ENCODE measurements at places on chromosomes 4 and X.
A peak's percentile ranks its signal among the peaks of the same experiment; 100 is the strongest.

DNA sequence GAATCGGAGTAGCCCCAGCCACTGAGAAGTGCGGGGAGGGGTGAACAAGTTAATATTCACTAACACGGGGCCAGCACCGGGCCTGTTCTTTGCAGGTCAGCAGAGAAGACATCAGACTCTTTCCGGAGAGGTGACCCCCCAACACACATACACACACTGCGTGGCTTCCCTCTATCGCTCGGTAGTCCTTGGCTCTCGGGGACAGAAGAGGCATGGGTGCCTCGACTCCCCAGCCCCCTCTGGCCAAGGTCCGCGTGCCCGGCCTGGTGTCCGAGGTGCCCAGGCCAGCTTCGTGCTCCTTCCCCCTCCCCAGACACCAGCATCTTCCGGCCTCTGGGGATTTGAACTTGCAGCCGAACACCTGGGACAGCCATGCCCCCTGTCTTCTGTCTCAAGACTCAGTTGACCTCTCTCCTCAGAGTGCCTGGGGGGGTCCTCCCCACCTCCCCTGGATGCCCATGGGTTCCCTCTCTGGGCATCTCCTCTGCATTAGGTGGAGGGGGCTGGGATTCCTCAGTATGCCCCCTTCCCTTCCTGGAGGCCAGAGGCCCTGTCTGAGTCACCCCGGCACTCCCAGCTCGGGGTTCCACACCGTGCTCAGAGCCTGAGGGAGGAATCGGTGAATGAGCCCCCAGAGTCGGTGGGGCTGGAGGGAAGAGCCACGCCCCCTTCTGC lies 104.5 kb downstream of the SORCS2 start:
- no peak for DNase-seq

DNA sequence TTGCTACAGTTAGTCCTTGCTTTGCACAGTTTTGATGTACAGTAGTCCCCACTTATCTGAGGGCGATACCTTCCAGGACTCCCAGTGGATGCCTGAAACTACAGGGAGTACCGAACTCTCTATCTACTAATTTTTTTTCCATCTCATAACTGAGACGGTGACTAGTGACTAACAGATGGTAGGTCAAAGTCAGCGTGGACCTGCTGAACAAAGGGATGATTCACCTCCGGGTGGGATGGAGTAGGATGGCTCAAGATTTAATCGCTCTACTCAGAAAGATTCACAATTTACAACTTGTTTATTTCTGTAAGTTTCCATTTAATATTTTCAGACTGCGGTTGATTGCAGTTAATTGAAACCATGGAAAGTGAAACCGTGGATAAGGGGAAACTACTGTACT lies 655.8 kb downstream of the ZNF674 start:
- DNase-seq = no peak

- DNase-seq = no peak
Observed at GRCh38 chr4:88018466-88018865, 11.0 kb downstream of the PKD2 start.

DNA sequence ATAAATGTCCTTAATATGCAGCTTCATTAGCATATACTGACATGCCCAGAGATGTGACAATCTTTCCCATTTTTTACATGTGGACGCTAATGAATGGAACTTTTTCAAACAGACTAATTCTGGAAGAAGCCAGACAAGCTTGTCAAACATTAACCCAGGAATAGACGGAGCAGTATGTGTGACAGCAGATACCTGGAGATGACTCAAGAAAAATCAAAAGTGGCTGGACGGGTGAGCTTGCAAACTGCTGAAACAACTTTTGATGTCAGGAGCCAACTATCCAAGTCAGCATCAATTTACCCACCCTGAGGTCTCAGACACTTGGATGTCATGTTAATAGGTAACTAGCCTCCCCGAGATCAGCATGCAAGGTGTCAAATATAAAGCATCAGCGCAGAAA lies 183.0 kb downstream of the PACRGL start:
- DNase-seq = no peak

- DNase-seq = peak; percentile 67
Observed at GRCh38 chr4:76197971-76198410, 15.6 kb downstream of the SCARB2 start.

DNA sequence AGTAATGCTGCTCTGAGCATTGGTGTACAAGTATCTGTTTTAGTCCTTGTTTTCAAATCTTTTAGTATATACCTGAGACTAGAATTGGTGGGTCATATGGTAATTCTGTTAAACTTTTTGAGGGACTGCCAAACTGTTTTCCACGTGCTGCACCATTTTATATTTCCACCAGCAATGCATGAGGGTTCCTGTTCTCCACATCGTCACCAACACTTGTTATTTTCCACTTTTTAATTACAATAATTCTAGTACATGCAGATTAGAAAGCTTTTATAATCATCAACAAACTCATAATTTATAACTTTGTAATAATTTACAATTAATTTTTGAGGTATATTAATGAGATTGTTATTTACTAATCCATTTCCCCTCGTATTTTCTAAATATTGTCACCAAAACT lies 79.4 kb downstream of the CEP135 start:
- DNase-seq = no peak

DNA sequence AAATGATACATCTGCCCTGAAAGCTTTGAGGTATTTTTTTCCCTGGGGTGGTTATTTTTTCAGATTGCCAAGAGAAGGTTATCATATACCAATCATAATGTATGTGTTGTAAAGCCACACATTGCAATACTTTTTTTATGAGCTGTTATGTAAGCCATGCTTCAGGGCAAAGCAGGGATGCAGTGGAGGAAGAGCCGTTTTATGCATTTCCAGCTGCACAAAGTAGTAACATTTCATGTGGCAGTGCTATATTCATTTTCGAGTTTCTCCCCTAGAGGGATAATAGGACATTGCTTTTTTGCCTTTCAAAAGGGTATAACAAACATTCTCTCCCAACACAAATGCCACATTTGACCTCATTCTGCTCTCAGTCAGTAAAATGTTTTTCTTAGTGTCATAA lies 68.5 kb downstream of the GALNT7 start:
- no peak for DNase-seq

- DNase-seq = no peak
Observed at GRCh38 chrX:136687457-136687856, 39.5 kb downstream of the CD40LG start.

DNA sequence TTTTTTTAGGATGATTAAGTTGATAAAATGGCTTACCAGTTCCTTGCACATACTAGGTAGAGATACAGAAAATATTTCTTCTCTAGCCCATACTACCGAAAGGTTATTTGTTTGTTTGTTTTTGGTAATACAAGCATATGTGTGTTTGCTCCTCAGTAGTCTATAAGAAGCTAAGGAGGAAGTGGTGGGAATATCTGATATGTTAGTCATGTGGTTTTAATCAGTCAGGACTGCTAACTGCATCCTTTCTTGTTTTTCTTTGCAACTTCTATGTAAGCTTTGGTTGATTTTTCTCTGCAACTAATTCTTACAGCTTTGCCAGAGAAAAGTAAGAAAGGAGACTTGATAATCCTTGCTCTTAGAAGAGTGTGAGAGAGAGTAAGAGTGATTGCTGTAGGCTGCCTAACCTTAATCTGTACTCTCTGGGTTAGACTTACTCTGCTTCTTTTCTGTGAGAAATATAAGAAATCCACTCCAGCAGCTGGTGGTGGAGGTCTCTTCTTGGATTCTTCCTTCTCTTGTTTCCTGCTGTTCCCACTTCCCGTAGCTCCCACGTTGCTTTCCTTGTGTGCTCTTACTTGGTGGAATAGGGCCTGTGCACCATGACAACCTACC lies 28.3 kb downstream of the SEPTIN11 start:
- peak; percentile 52 for DNase-seq

DNA sequence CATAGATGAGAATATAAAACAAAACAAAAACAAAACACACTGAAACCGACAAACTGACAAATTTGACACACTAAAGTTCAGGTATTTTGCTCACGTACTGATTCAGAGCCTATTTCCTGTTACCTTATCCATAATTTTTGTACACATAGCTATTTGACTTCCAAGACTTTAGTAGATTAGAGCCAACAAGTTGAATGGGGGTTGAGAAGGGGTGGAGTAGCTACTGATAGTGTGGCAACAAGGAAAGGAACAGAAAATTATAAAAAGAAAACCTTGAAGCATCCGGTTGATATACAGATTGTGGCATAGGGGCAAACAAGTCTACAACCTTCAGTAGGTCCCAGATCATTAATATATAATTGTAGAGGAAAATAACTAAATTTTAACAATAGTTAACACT lies 92.3 kb upstream of the RASGEF1B start:
- no peak for DNase-seq

GRCh38 chrX:94751611-94752010 lies 1077.6 kb downstream of the FAM133A start:
- no peak for DNase-seq

- no peak for DNase-seq
Observed at GRCh38 chrX:42732506-42732905, 45.5 kb downstream of the PPP1R2C start.

DNA sequence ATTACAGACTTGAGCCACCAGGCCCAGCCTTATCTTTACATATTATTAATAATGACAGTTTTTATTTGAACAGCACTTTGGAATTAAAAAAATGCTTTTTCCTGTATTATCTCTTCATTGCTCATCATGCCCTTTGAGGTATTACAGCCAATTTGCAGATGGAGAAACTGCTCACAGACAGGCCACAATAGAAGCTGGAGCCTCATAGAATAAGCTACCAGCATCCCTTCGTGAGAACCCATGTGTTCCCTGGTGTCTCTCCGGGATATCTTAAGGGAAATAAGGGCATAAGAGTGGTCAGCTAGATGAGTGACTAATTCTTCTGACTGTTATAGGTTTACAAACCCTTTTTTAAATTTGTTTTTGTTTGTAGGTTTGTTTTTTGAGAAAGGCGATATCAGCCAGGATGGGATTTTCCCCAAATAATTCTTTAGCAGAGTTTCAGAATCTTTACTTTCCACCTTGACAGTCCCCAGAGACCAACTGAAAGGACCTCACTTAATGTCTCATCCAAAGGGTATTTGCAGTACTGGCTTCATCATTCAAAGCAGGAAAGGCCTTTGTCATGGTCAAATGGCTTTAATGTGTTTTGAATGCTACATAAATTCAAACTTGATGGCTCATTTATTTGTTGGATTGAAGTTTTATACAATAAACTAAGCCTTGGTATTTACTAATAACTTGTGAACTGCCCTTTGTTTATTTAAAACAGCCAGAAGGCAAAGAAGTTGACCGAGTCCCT lies 48.0 kb upstream of the SOD3 start:
- DNase-seq = no peak

DNA sequence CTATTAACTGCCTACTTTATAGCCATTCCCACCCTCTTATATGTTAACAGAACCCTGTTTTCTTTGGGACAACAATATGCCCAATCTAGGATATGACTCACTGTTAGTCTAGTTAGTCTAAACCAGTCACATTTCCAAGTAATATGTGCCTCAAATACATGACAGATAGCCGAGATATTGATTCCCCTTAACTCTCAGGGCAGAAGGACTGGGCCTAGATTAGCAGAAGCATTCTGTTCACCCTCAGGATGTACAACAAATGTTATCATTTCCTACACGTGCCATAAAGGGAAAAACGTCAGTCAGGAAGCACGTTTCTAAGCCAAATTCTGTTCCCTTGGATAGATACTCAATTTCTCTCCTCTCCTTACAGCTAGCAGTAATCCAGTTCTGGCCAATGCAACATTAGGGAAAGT lies 114.1 kb downstream of the SLC10A7 start:
- DNase-seq = peak; percentile 86
